Activated CD4-positive, alpha-beta T cell treated with anti-CD3 and anti-CD28 coated beads, Interleukin-2, Interleukin-4, amounts not matched to agents 100 ng/mL and 50 ng/mL, durations not matched to agents 16 hours and 8 hours (primary cell): ENCODE measurements at places on chromosomes 2 and 18.

GRCh38 chr2:191806396-191806795 is 40.5 kb downstream of the CAVIN2 start:
- no peak for DNase-seq

GRCh38 chr2:85953476-85953875 is 64.7 kb upstream of the ST3GAL5 start:
- no peak for DNase-seq

DNA sequence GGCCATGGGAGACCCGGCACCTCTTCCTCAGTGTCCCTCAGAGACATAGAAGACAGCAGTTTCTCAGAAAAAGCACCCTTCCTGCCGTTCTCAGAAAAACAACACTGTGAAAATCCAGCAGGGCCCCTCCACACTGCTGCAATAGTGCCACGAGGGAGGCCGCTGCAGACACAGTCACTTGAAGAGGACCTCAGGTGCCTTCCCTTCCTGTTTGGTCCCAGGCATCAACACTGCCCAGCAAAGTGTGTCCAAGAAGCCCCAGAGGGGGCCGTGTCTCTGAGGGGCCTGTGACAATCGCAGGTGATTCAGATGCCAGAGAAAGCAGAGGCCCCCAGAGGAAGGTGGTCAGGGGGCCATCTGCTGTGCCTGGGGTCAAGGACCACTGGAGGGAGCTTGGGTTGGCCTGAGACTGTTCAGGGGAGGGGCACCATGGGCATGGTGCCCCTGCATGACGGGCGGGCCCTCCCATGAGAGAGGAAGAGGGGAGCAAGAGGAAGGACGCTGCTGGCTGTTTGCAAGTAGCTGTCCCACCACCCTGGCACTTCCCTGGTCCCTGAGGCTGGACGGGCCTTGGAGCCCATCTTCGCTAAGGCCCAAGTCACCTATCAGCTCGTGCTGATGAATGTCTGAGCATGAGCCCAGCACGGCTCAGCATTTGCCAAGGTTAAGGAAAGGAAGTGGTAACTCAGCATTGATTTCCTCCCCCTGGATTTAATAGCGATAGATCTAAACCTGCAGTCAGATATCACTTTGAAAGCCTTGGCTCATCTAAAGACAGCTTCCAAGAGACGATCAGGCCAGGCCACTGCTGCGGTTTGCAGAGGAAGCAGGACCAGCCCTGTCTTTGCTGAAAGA is 9.1 kb downstream of the TWIST2 start:
- no peak for DNase-seq

- no peak for DNase-seq
These were observed 363.8 kb upstream of the TRIB2 start for GRCh38 chr2:12352889-12353288.

DNA sequence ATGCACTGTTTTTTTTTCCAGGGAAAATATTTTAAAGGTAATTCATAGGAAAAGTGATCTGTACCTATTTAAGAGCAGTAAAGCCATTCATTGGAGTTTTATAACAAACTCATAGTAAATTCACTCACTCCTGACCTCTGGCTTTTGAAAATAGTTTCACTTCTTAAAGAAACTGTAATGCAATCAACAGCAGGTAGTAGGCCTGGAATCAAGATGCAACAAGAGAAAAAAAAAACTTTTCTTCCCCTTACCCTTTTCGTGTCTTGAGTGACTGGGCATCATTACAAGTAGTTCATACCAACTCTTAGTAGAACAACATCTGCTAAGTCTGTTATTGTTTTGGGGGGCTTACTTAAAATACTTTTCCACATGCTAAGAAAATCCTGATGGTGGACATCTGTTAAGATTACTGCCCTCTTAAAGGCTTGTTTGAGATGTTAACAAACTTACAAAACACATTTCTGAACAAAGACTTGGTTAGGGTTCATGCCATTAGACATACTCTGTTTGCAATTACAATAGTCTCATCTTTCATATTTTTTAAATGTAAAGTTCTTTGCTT is 164.1 kb upstream of the FOSL2 start:
- no peak for DNase-seq

GRCh38 chr18:68354176-68354575 is 360.7 kb downstream of the TMX3 start:
- DNase-seq: no peak

DNA sequence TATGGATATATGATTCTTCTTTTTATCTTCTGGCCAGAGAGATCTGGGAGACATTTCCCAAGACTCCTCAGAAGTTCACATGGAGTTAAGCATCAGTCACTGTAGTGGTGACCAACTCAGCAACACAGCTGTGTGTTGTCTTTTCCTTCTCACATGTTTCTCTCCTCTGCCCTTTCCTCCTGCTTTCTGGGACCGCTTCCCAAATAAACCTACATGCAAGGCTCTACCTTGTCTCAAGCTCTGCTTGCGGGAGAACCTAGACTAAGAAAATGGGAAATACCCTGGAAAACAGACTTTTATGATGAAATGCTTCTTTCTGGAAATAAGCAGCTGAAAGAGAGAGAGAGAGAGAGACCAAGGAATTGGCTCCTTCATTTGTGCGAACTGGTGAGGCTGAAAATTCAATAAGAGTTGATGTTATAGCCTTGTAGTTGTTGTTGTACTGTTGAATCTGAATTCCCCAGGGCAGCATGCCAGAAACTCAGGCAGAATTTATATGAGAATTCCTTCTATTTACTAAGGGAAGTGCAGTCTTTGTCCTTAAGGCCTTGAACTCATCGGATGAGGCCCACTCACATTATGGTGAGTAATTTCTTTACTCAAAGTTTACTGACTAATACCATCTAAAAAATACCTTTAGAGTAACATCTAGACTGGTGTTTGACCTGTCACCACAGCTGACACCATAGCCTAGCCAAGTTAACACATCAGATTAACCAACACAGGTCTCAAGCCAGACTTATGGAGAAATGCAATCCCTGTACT is 22.7 kb upstream of the DSC1 start:
- no peak for DNase-seq

GRCh38 chr2:37635504-37636380 is 35.7 kb downstream of the CDC42EP3 start:
- peak; percentile 94 for DNase-seq

GRCh38 chr2:67008155-67008554 is 389.0 kb upstream of the ETAA1 start:
- no peak for DNase-seq

GRCh38 chr2:135909976-135910375 is 33.7 kb upstream of the MCM6 start:
- no peak for DNase-seq

GRCh38 chr18:46393230-46393629 is 263.8 kb downstream of the LOXHD1 start:
- no peak for DNase-seq

GRCh38 chr2:170409164-170409535 is 231.2 kb downstream of the MYO3B start:
- peak; percentile 75 for DNase-seq

DNA sequence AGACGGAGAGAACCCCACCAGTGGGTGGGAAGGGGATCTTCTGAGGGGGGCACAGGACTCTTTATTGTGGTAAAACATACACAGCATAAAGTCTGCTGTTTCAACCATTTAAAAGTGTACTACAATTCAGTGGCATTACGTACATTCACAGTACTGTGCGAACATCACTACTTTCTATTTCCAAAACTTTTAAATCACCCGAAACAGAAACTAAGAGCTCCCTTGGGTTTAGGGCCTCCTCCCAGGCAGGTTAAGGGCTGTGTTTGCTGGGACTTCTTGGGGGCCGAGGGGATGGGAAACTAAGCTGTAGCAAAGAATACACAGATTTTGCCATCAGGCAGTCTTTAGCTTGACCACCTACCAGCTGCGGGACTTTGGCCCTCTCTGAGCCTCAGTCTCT is 242.0 kb downstream of the HAUS1 start:
- no peak for DNase-seq

- DNase-seq: no peak
These were observed 46.6 kb downstream of the SMAD2 start for GRCh38 chr18:47883771-47884413.

DNA sequence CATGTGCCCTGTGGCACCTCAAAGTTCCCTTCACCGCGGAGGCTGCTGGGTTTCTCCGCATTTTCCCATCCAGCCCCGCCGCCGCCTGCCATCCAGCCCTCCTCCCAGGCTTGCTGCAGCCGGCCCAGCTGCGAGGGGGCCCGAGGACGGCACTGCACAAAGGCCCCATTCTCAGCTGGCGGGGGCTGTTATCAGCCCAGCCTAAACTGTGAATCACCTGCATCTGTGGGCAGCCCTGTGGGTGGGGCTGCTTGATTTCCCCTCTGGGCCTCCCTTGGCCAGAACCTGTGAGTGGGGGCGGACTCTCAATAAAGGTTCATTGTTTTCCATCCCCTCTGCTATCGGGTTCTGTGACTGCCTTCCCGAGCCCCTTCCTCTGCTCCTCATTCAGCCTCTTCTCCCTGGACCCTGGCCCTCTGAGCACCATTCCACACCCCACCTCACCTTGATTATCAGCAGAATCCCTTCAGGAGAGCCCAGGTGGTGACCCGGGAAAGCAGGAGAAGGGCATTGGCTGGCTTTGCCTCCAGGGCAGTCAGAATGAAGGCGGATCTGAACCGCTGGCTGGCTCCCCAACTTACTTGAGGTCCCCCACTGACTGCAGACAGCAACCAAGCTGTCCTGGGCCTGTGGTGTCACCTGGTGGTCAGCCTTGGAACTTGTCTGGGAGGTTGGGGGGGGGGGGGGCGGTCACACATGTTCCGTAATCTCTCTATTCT is 204.5 kb downstream of the ZFP36L2 start:
- DNase-seq: no peak

DNA sequence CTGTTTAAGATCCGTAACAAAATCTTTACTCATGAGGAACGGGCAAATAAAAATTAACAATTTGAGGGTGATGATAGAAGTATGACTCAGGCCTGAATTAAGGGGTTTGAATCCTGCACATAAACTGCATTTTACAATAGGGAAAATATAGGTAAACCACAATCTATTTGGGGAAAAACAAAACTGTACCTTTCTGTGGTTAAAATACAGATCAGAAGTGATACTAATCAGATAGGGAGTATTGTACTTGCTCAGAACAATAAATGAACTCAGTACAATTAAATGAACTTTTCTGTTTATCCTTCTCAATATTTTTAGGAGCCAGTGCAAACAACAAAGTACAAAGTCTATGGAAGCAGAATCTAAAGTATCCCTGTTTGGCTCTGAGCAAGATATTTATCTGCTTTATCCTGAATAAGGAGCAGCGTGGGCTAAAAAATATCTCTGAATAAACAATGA is 287.3 kb downstream of the ZNF385B start:
- DNase-seq: no peak

- no peak for DNase-seq
These were observed 4.2 kb downstream of the UXS1 start for GRCh38 chr2:106189764-106190468.

GRCh38 chr2:217691516-217691915 is 311.3 kb downstream of the TNS1 start:
- no peak for DNase-seq

DNA sequence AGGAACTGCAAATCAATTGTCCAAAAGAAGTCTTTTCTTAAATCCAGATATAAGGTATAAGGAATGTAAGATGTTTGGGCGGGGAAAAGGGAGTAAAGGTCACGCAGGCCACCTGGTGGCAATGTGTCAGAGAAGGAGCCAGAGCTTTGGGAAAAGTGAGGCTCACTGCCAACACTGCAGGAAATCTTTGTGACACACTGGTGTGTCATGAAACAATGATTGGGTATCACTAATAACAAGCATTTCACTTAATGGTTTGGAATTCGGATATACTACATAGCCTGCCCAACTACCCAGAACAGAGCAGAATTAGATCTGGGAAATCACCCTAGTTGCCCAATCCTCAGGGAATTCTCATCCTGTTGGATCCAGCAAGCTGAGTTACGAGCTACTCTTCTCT is 61.0 kb downstream of the RBMS1 start:
- no peak for DNase-seq

- DNase-seq: no peak
These were observed 60.1 kb downstream of the CWC22 start for GRCh38 chr2:179946810-179947615.

DNA sequence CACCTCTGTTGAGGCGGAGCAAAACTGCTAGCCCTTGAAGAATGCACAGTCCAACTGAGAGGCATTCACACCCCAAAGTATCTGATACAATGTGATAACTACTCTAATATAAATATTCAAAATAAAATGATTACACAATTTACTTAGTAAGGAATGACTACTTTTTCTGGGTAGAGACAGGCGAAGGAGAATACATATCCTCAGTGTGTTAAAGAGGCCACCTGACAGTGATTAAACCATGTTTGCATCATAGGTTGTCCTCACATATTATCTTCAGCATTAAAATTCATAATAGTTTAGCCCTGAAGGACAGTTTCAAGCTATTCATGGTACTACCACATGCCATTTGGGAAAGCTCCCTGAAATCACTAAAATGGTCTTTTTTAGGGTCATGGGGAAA is 16.9 kb upstream of the BAZ2B start:
- DNase-seq: no peak

- no peak for DNase-seq
These were observed 41.4 kb downstream of the THUMPD2 start for GRCh38 chr2:39737661-39738060.

DNA sequence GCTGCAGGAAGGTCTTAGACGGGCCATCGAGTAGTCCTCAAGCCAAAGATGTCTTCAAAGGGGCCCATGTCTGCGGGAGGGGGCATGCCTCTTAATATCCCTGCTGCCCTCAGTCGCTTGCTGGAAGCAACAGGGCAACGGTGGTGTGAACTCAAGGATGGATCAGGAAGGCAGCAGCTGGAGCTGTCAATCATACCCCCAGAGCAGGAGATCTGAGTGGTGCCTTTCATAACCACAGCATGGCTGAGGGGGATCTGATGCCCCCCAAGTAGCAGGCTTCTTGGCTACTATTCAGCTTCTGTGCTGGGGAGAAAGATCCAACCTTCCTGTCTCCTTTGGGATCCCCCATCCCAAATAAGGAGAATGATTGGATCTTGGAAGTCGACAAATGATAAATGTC is 46.4 kb downstream of the INSIG2 start:
- DNase-seq: no peak

DNA sequence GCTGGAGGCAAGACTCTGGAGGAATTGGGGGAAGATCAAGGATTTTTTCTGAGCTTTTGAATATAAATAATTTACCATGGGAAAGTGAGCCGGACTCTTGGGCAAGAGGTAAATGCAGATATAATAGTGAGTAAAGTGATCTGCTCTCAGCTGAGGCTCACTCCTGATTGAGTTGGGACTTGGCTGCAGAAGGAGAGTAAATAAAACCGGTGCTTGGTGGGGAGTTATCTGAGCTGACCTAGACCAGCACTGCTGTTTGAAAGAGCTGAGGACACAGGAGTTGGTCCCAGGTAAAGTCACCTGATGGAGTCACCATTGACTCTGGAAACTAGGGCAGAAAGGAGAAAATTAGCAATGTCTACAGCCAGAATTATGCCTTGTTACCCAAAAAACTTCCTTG is 57.3 kb upstream of the LRPPRC start:
- no peak for DNase-seq

GRCh38 chr2:207960090-207960489 is 65.2 kb downstream of the PLEKHM3 start:
- DNase-seq: no peak

GRCh38 chr2:214904634-214905033 is 95.2 kb upstream of the BARD1 start:
- no peak for DNase-seq
